Smooth muscle cell of the brain vasculature (primary cell): ENCODE measurements at places on chromosomes 2 and 18.

- no peak for DNase-seq
Measured at GRCh38 chr18:41887100-41887499, 67.9 kb upstream of the PIK3C3 start.

DNA sequence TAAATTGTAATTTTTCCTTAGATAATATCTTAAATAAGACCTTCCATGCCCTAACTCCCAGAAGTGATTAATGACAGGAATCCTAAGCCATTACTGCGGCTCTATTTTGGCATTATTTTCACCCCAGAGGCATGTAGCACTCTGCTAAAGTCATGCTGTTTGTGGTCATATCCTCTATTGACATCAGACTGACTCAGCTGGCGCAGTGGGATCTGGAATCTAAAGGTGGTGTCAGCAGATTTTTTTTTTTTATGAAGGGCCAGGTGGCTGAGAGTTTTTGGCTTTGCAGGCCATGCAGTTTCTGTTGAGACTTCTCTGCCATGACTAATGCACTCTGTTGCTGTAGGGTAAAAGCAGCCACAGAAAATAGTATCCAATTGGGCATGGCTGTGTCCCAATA, 64.1 kb upstream of the ACVR1C start:
- peak; percentile 77 for DNase-seq

- no peak for DNase-seq
Measured at GRCh38 chr2:213848631-213849030, 562.2 kb upstream of the VWC2L start.

DNA sequence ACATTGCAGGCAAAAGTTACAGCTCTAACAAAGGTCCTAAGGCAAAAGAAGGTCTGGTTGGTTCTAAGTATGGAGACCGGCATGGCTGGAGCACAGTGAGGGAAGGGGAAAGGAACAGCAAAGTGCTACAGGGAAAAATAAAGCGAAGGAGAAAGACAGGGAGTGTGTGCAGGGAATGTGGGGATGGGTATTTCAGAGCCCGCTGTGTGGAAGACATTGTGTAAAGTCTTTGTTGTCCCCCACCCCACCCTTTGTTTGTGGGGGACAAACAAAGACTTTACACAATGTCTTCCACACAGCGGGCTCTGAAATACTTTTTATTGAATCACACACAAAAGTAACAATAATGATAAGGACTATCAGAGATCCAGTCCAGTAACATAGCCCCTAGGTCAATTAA, 28.9 kb upstream of the C2orf15 start:
- DNase-seq: no peak

DNA sequence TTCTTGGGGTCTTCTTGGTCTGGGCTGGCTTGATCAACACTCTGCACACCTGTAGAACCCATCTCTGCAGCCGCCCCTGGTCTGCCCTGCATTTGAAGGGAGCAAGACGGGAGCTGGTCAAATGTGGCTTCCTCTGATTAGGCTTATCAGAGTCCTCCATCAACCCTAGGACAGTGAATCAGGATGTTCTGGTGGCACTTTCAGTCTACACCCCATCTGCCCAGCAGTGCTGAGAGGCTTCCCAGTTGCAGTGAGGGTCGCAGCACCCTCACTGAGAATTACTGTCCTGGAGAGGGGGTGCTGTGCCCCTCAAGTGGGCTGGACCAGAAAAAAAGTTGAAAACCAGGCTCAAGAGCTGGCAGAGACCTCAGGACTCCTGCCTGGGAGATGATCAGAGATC, 152.9 kb downstream of the DYSF start:
- no peak for DNase-seq

DNA sequence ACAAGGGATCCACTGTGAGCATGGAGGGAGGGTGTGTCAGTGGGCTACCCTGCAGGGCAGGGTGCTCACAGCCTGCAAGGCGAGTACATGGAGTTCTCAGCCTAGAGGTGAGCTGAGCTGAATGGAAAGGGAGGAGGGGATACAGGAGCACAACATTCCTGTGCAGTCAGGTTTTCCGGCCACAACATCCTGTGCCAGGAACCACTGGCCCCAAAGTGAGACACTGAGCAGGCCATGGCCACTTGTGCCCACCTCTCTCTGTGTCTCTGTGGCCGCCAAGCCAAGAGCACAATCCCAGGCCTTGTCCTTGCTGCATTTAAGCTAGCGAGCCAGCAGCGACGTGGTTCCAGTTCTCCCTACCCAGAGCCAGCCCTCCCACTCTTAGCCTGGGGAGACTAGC, 6.1 kb downstream of the DOK1 start:
- no peak for DNase-seq

DNA sequence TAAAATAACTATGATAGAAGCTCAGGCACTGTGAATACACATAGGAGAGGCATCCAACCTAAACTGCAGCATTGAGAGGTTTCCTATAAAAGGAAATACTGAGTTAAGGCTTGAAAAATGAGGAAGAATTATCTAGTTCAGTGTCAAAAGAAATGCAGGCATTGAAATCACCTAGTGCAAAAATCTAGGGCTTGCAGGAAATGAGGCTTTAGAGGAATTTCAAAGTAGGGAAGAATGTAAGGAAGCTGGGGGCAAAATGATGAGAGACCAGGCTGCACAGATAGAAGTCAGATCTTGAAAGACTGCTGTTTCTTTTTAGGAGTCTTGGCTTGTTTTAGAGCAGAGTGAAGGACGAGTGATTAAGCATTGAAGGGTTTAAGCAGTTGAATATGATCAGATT, 28.1 kb upstream of the SCYGR2 start:
- no peak for DNase-seq

DNA sequence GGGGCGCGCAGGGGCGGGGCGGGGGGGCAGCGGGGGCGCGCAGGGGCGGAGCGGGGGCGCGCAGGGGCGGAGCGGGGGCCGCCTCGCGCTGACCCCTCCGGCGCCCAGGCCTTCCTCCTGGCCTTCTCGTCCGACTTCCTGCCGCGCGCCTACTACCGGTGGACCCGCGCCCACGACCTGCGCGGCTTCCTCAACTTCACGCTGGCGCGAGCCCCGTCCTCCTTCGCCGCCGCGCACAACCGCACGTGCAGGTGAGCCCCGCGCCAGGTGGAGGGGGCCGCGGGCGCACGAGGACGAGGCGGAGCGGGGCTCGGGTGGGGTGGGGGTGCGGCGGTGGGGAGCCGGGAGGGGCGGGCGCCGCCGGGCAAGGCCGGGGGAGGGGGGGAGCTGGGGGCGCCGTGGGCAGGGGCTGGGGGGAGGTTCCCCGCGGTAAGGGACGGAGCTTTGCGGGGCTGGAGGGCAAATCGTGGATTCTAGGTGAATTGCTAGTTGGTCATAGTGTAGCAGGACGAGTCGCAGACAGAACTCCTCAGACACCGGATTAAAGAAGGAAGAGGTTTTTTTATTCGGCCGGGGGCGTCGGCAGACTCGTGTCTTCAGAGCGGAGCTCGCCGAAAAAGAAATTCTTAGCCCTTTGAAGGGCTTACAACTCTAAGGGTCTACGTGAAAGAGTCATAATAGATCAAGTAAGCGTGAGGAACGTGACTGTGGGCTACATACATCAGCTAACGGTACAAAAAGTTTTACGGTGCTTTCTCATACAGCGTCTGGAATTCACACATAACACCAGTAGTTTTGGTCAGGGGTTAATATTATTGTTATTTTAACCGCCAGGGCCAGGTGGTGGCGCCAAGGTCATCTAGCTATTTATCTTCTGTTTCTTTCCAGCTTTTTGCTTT, 29.9 kb downstream of the ANO7 start:
- no peak for DNase-seq

- DNase-seq: no peak
Measured at GRCh38 chr2:22035361-22035830, 911.6 kb downstream of the TDRD15 start.

DNA sequence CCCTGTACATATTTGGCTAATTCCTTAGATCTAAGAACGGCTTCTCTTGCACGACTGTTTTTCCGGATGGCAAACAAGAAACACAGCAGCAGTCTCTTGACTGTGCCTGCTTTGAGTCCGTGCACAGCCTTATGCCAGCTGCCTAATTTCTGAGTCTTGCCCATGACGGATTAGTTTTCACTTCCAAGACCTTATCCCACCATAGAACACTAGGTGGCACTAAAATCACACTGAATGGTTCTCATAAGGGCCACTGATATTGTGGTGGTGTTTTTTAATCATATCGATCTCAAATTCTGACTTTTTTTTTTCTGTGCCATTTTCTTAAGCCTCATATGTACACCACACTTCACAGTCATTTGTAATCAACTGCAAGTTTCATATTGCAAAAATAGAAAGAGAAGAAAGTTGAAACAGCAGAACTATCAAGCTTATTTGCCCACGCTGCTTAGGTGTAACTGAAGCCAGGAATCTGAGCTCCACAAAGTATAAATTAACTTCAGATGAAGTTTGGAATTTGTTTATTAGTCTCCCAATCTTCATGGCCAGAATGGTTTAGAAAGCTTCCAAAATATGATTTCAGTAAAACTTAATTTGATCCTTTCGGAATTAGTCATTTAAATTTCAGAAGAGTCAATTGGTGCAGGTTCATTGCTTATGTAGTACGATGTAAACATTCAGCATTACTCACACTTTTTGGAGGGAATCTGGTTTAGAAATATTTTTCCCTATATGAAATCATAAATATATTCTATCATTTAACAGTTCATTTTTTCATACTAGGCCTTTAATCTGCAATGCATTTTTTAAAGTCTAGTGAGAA, 45.5 kb upstream of the SCN7A start:
- DNase-seq: peak; percentile 63

GRCh38 chr2:119469661-119470297, 38.1 kb downstream of the TMEM37 start:
- DNase-seq: no peak

GRCh38 chr2:233905945-233906344, 11.2 kb upstream of the TRPM8 start:
- no peak for DNase-seq

GRCh38 chr2:148966438-148966758, 72.1 kb upstream of the LYPD6B start:
- DNase-seq: no peak

GRCh38 chr18:31738460-31739407, 21.9 kb downstream of the SLC25A52 start:
- DNase-seq: no peak

DNA sequence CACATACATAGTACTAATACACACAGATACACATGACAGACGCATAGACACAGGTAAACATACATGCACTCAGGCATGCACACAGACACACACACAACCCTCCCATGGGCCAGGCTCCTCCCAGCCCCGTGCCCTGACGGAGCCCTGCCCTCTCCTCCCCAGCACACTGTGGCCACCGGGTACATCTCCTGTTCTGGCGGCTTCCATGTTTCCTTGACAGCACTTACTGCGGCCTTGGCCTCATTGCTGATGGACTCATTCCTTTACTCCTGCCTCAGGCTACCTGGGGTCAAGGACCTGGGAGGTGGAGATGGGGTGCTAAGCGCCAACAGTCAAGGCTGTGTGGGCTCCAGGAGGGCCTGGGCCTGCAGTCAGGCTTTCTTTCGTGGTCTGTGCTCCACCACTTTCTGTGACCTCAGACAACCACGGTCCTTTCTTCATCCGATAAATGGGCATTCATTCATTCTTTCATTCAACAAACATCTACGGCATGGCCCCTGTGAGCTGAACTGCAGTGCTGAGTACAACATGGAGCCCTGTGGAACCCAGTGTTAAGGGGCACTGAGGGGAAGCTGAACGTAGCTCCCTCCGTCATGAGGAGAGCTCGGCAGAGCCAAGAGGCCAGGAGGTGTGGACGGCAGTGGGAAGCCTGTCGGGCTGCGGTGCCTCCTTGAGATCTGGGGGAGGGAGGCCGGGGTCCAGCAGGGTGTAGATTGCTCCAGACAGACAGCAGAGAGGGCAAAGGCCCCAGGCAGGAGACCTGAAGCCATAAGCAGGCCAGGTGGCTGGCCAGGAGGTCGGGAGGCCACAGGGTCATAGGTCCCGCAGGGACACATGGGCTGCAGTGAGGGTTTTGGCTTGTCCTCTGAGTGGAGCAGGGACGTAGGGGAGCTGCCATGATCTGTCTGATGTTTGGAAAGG, 190.4 kb upstream of the HDAC4 start:
- DNase-seq: no peak

- DNase-seq: no peak
Measured at GRCh38 chr18:80239830-80240229, 7.5 kb downstream of the PARD6G start.

- DNase-seq: no peak
Measured at GRCh38 chr2:229287823-229288222, 16.7 kb upstream of the PID1 start.

- DNase-seq: no peak
Measured at GRCh38 chr2:98408155-98408554, 36.5 kb upstream of the INPP4A start.

- no peak for DNase-seq
Measured at GRCh38 chr2:65663831-65664407, 231.5 kb upstream of the SPRED2 start.

DNA sequence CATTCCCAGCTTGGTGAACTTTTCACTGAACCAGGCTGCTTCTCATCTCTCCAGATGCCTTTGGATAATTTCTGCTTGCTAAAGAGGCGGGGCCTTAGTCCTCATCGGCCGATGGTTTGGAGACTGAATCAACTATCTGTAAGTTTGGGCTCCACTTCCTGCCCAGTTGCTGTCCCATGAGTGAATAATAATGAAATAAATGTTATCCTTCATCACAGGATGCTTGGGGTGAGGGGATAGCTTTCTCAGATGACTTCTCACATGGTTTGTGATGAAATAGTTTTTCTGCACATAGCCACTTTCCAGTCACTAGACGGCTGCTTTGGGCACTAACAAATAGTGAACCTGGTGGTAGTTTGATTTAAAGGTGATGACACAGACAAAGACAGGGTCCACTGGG, 376.6 kb upstream of the TRIB2 start:
- DNase-seq: no peak

DNA sequence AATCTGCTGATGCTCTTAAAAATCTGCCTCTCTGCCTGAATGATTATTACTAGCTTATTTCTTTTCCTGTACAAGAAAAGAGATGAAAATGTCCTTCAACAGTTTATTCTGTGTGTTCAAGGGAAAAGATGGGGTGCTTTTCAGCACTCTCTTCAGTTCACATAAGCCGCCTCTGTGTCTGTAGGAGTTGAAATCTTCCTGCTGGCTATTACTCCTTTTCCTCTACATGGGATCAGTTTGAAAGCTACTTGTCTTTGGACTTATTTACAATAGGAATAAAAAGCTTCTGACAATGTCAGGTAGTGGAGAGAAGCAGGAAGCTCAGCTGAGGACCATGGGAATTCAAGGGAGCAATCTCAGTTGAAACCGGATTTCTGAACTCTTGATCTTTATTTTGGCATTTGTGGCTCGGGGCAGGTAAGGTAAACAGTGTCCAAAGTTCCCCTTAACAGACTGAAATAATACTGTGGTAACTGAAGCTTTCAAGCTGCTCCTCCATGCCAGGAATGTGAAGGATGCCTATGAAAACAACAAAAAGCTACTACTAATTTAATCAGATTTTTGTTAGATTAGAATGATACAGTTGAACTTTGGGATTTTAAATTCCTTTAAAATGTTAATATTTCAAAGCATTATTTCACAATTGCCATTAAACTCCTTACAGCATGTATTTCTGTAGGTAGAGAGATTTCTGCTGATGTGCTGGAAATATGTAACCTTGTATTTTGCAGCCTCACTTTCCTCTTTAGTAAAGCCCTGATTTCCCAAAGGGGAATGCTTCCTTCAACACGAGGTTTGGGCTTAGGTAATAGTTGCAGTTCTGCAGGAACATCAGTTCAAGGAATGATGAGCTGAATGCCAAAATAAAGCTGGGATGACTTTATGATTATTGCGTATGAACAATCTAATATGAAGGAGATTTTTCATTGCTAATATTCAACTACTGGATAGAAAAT, 43.6 kb downstream of the MAPRE2 start:
- DNase-seq: no peak

- DNase-seq: no peak
Measured at GRCh38 chr18:28208712-28209265, 31.9 kb upstream of the CDH2 start.
